ENCODE measurements at places on chromosomes 2 and 18. TPM values are rescaled to one million over a fixed set of nuclear protein-coding genes. Genes with fewer than 3 reads are reported as not detected.

IL37 gene
- not detected for total RNA-seq

DNA sequence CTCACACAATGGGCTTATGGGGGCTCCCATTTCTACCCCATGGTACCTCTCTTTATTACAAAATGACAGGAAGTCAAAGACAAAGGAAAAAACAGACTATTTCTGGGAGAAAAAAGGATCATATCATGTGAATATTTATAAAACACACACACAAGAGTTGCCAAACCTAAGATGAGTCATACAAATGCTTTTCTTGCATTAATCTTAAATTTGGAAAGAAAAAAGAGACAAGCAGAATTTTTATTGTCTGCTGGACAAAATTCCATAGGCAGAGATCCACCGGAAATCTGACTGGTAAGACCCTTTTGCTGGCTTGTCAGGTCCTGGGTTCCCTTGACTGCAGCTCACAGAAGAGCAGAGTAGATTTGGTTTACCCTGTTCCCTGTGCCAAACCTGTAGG, 1732.3 kb upstream of the PIK3C3 start:
- H3K4me1 ChIP-seq, result no peaks in the 10 kb centered on the region
- no peak for DNase-seq
- no peak overlapping the region for H3K4me3 ChIP-seq
- no peak overlapping the region for H3K27ac ChIP-seq
- no peaks in the 10 kb centered on the region for H3K27me3 ChIP-seq

DNA sequence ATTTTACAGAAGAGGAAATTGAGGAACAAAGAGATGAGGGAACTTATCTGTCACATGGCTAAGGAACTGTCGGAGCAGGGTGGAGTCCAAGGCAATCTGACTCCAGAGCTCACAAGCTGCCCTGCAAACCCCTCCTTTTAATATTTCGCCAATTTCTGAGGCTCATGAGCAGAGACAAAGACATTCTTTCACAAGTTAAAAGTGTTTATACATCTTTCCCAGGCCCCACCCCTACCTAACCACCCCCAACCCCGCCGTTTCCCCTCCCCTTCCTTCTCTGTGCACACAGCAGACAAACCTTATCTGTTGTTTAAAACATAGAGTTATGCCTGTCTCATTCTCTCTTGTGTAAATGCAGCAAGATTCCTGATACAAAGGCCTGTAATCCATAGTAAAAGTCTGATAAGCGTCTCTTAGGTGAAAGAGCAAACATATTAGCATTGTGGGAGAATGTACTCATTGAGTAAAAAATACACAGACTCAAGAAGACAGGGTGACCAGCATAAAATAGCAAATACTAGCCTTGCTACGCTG, 44.3 kb downstream of the EPHA4 start:
- no peaks in the 10 kb centered on the region for H3K36me3 ChIP-seq
- H3K4me1 ChIP-seq, result no peaks in the 10 kb centered on the region
- H3K27me3 ChIP-seq, result no peaks in the 10 kb centered on the region
- DNase-seq, result no peak
- no peak overlapping the region for H3K27ac ChIP-seq

LIPG gene
- 92.0 TPM for total RNA-seq

VAMP5 gene
- 21.3 TPM for total RNA-seq
